Gastroesophageal sphincter (tissue), 4 donors: ENCODE measurements at places on chromosomes 2 and 18. TPM values are rescaled to one million over a fixed set of nuclear protein-coding genes. Genes with fewer than 3 reads are reported as not detected.

KATNAL2 gene
- 4.0 TPM for total RNA-seq

DNA sequence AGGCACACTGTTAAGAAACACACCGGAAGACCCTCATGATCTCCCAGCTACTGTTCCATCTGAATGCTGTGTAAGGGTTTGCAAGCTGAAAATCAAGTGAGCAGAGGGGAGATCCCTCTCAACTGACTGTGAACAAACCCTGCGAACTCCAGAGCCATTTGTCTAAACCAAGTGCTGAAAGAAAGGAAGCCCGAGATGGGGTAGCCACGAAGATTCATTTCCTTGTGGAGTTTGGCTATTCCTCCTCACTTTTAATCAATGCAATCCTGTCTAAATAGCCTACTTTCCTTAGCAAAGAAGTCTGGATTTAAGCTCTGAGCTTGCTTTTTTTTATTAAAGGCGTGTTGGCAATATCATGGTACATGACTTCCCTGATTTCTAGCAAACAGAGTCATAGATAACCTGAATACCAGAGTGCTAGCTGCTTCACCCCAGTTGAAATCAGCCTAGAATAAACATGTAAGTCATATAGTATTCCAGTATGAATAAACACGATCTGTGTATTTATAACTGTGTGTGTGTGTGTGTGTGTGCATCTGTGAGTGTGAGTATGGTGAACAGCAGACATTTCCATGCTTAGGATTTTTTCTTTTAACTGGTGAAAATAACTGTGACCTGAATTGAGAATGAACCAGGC lies 365.2 kb downstream of the ZNF521 start:
- ATAC-seq = no peak

DNA sequence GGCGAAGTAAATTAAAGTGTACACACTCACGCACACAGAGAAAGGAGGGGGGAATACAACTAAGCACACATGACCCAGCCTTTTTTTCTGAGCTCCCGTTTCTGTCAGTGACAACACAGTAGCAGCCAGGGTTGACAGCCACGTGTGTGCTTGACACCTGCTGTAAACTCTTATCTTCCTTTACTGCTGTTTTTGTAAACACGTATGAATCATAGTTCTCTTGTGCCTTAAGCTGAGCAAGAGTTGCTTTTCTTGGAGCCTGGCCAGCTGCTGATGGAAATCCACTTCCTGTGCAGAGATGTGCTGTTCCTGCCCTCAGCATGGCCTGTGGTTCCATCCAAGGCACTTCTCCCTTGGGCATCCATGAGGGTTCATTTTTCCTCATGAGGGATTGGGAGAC lies 561.9 kb downstream of the GALR1 start:
- ATAC-seq = no peak

- ATAC-seq = no peak
Observed at GRCh38 chr2:15059870-15060512, 427.5 kb downstream of the LRATD1 start.

REG1B gene
- not detected for total RNA-seq
